ENCODE measurements at places on chromosomes 13 and 19.

DNA sequence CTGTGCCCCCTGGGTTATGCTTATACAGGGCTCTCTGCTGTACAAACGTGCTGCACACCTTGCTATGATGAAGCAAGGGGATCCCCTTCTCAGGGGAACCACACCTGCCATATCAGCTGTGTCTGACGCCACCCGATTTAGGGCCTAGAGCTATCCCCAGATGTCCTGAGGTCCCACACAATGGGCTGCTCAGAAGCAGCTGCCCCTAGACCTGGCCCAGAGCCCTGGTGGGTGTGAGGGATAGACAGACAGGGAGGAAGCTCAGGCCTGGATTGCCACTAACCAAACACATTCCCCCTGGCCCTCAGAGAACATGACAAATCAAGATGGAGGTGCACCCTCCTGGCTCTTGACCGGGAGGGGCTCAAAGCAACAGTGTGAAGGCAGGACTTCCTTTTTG is 59.3 kb downstream of the TSHZ3 start:
- no peak for DNase-seq

- no peak for DNase-seq
These were observed 33.4 kb downstream of the DNAJC3 start for GRCh38 chr13:95710313-95710712.

DNA sequence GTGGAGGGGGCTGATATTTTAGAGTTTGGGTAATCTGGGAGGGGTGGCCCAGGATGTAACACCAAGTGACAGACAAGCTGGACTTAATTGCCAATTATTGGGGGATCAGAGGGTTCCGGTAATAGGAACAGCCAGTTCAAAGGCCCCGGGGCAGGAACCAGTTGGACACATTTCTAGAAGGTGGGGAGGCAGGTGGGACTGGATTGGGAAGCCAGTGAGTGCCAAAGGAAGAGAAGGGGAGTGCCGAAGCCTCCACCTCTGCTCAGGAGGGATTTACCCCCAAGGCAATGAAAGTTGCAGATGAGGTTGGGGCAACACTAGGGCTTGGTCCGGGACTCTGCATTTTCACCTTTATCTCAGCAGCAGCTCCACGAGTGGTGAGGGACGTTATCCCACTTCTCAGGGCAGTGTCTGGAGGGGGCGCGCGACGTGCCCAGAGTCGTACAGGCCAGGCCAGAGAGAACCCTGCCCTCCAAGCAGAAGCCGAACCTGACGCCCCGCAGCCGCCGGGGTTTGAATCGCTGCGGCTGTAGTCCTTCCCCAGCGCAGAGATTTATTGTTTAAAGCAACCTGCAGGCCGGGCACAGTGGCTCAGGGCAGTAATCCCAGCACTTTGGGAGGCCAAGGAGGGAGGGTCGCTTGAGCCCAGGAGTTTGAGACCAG is 5.7 kb upstream of the JUND start:
- no peak for DNase-seq

- no peak for DNase-seq
These were observed 9.5 kb downstream of the LGALS7 start for GRCh38 chr19:38763795-38764220.

GRCh38 chr13:53382008-53382407 is 353.4 kb downstream of the OLFM4 start:
- DNase-seq: no peak

- DNase-seq: no peak
These were observed 944 bp downstream of the C19orf85 start for GRCh38 chr19:55463583-55464031.

DNA sequence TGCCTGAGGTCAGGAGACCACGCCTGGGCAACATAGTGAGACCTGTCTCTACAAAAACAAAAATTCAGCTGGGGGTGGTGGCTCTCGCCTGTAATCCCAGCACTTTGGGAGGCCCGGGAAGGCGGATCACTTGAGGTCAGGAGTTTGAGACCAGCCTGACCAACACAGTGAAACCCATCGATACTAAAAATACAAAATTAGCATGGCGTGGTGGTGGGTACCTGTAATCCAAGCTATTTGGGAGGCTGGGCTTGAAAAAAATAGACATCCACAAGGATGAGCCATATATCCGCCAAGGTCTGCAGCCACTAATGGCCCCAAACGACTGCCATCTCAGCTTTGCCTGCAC is 3.1 kb downstream of the RPS16 start:
- DNase-seq: no peak

DNA sequence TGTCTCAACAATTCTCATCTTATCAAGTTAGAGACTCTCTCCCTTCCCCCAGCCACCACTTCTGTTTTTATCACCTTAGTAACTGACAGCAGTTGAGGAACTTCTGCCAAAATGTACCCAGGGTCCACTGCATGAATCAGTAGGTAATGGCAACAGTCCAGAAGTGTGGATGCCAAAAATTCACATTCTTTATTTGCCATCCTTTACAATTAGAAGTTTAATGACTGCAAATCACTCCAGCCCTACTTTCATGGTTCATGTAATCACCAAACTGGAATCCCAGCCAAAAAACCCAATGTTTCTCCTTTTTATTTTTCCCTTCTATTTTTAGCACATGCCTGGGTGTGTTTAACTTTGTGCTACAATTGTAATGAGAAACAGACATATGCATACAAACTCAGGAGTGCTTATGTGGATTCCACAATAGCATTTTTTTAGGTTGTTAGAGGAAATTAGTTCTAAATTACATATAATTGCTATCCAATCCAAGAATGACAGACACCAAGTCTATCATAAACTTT is 243.5 kb downstream of the RGCC start:
- peak; percentile 35 for DNase-seq

DNA sequence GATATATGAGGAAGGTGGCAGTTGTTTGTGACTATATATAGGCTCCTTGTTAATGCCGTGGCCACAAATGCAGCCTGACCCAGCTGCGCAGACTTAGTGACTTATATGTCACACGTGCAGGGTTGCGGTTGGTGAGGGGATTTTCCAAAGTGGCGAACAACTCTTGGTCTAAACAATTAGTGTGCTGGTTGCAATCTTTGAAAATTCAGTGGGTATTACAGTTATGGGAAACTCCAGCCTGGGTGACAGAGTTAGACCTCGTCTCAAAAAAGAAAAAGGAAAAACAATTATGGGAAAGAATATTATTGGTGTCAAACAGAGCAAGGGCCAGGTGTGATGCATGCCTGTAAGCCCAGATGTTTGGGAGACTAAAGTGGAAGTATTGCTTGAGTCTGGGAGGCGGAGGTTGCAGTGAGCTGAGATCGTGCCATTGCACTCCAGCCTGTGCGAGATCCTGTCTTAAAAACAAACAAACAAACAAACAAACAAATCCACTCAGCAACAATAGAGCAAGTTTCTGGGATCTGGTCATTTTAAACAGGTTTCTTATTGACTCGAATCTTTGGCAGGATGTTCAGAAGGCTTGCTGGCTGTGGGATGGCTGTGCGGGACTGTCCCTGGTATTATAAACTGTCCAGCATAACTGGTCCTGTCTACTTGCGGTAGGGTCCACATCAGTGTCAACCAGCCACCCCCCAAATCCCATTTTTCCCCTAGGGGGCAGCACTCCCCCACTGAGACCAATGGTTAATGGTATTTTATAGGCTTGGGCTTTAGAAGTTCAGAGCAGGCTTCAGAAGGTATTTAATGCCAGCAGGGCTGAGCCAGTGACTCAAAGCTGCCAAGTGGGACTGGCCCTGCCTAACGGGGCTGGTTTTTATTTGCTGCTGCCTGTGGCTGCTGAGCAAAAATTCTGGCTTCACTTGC is 15.4 kb downstream of the RELB start:
- DNase-seq: no peak

- DNase-seq: no peak
These were observed 20.4 kb downstream of the MBD3L2B start for GRCh38 chr19:7000816-7001215.

DNA sequence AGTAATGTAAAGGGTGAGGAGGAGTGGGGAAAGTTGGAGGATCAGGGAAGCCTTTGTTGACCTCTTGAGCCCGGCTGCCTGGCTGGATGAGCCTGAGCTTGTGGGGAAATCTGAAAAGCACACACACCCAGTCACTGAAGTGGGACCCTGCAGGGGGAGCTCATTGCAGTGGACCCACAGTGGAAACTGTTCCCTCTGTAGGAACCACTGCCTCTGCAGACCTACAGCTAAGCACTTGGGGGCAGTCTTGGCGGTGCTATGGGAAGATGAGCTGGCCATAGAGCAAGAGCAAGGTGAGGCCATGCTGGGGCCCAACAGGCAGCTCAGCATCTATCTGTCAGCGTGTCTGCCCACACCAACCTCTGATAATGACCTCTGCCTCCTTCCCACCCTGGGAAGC is 294.8 kb downstream of the TSHZ3 start:
- no peak for DNase-seq

DNA sequence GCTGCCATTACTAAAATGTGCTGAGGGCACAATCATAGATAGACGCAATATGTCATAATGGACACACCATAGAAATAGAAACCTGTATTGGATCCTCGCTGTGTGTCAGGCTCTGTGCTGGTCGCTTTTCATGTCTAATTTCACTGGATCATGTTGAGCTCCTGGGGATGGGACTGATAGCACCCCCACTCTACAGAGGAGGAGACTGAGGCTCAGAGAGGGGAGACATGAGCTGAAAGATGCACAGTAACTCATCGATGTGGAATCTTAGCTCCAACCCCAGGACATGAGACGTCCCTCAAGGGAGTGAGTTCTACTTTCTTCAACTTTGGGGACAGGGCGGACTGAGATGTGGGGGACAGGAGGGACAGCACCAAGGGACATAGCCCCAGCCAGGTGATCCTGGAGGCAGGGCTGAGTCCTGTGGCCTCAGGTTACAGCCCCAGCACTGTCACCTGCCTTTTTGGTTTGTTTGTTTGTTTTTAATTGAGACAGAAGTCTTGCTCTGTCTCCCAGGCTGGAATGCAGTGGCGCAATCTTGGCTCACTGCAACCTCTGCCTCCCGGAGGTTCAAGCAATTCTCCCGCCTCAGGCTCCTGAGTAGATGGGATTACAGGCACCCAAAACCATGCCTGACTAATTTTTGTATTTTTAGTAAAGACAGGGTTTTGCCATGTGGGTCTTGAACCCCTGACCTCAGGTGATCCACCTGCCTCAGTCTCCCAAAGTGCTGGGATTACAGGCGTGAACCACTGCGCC is 6.6 kb upstream of the GIPC1 start:
- no peak for DNase-seq

DNA sequence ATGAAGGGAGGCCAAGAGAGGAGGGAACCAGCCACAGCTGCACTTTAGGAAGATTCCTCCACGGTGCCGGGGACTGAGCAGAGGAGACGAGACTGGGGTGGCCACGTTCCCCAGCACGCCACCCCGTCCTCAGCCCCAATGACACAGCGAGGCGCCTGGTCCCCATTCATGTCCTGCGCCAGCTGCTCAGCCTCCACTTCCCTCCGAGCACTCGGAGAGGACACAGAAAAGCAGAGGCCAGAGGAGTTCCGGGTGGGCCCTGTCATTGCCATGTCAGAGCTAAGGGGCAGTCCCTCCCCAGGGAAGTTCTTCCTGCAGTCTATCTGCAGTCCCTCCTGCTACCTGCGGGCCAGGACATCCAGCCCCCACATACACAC is 53.2 kb upstream of the NFIC start:
- no peak for DNase-seq

GRCh38 chr19:4456843-4457653 is 546 bp downstream of the UBXN6 start:
- DNase-seq: no peak

DNA sequence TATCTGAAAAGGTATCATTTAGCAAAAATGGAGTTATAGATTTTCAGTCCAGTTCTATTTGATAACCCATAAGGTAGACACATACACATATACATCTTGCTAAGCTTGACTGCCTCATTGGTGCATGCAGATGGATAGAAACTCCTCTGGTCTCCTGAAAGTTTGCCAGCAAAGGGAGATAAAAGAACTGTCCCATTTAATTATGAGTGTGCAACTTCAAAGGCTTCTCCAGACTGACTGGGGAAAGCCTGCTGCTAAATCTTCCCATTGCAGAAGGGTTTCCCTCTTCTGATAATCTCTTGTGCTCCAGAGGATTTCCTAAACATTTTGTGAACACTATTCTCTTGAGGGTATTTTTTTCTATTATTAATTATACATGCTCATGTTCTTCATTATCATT is 131.9 kb downstream of the ITGBL1 start:
- DNase-seq: no peak

DNA sequence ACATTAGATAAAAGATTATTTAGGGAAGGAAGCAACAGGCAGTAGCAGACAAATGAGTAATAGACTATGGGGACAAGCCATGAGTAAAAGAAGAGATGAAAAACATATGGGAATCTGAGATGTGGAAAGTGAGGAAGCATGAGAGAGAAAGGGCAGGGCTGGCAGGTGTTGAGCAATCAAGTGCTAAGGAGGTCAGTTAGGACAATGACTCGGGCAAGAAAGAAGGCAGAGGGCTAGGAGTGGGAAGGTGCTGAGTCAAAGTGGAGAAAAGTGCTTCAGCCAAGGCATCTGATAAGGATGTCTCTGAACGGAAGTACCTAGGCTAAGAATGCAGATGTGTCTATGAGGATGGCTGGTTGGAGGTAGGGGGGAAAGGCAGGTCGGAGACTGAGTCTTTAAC is 291.9 kb upstream of the HTR2A start:
- no peak for DNase-seq

All from SK-N-MC (cell line).